Prostate gland (tissue), 2 donors: ENCODE measurements at places on chromosomes 6 and 20. TPM values are rescaled to one million over a fixed set of nuclear protein-coding genes. Genes with fewer than 3 reads are reported as not detected.
A peak's percentile ranks its signal among the peaks of the same experiment; 100 is the strongest.

The SIM1 gene
- total RNA-seq: not detected

The OXT gene
- total RNA-seq: not detected

The GJA1 gene
- total RNA-seq: 97.2 TPM

The RING1 gene
- total RNA-seq: 23.9 TPM

The SLC35D3 gene
- total RNA-seq: not detected

The SYS1 gene
- 29.3 TPM for total RNA-seq

The SLC22A23 gene
- total RNA-seq: 53.1 TPM

DNA sequence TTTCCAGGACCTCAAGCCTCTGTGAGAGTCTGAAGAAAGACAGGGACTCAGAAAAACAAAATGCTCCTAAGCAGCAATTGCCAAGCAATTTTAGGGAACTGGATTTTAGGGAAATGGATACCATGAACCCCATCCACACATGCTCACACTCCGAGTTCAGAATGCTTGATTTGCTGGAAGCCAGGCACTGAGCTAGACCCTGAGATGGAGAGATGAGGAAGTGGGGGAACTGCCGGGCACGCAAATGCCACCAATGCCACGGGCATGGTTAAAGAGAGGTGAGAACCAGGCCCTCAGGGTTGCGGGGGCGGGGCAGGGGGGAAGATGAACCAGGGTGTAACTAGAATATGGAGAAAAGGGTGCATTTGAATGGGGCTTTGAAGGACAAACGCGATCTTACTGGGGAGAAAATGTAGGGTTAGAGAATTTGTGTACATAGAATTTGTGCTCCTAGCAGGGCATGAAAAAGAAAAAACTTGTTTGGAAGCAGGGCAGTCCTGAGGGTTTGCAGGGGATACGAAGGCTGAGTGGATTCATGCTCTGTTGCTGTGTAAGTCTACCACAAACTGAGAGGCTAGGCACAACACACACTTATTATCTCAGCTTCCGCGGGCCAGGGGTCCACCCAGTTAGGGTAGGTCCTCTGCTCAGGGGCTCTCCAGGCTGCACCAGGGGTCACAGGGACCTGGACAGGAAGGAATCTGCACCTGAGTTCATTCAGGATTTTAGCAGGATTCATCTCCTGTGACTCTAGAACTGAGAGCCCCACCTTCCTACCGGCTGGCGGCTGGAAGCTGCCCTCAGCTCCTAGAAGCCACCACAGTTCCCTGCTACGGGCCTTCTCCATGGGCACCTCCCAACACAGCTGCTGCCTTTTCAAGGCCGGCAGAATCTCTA is 108.0 kb downstream of the SNX5 start:
- no peak for DNase-seq

GRCh38 chr20:692044-692443 is 16.4 kb upstream of the SCRT2 start:
- no peak for DNase-seq

GRCh38 chr6:170207586-170208181 is 83.2 kb downstream of the DLL1 start:
- DNase-seq: peak; percentile 2

DNA sequence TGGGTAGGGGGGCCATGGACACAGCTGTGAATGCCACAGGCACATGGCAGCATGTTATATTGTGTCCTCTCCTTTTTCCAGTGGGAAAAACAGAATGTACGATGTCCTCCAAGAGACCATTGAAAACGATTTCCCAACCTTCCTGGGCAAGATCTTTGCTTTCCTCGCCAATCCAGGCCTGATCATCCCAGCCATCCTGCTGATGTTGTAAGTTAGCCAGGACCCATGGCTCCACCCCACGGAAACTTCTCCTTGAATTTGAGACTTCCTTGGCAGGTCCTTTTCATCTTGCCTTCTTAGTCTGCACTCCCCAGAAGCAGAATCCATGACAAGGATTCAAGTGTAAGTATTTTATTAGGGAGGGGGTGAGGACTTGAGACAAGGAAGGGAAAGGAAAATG is 28.2 kb upstream of the NOP56 start:
- DNase-seq: no peak

DNA sequence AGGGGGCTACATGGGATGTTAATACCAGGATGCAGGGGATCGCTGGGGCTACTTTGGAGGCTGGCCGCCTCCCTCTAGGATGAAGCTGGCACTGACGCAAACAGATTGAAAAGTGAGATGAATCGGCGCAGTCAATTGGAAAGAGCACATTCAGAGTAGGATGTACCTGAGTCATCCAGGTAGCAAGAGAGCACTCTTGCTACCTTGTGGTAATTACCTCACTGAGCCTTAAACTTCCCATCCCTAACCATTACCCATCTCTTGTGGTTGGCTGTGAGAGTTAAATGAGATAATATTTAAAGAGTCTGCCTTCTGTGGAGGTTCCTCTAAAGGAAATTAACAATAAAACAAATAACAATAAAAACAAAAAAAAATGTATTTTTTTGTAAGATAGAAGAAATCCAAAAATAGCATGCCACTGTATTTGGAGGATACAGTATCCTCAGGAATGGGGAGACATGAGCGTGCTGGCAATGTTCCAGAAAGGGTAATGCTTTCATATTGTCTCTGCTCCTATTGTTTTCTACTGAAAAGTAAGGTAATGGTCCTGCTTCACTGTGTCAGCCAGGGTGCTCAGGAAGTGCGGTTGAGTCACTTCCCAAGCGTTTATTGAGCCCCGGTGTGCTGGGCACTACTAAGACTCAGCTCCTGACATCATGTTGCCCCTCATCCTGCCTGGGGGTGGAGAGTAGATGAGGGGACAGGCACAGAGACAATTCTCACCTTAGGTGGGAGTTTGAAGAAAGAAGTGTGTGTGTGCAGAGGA is 301.1 kb downstream of the EYA4 start:
- no peak for DNase-seq

DNA sequence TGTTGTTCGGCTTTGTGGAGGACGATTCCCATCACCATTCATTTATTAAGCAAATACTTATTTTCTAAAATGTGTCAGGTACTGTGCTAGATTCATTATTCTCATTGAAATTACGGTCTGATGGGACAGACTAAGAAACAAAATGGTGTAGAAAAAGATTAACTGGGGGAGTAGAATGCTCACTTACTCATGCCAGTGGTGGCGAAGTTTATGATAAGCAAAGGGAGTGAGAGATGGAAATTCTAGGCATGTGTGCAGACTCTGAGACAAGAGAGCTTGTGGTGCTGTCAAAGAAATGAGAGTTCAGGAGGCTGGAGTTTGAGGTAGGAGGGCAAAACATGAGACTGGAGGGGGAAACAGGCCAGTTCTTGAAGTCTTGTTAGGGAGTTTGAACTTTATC is 896 bp downstream of the RPP21 start:
- no peak for DNase-seq

DNA sequence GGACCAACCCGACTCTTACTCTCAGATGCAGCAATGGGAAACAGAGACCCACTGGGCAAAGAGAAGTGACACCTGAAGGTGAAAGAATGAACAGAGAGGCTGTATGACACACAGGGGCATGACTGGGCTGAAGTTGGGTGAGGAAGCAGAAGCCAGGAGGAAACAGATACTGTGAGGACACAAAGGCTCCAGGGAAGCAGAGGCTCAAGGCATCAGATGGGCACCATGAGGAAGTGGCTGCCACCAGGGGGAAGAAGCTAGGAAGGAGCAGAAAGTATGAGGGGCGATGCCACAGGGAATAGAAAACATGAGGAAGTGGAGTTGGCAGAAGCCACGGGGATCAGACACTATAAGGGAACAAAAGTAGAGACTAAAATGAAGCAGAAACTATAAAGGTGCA is 30.9 kb upstream of the OCSTAMP start:
- DNase-seq: no peak

DNA sequence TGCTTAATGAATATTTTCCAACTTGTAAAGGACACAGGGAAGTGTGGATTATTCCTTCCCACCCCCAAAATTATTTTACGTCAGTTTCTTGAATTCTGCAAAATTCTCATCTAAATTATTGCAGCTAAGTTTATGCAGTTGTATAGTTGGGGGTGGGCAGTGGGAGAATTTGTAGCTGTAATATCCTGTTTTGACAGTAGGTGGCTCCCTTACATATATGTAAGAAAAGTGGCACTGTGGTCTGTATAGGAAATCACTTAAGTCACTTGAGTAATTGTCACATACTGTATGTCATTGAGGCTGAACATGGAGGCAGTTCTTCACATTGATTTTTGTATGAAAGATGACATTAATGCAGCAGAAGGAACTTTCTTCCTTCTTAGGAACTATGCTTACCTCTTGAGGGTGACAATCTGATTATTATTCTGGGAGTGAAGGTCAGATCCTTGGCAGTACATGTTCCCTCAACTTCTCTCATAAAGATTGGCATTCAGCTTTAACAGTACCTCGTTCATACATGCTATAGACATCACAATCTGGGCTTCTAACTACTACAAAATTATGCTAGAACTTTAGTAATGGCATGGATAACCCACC is 14.6 kb upstream of the CFAP206 start:
- peak; percentile 61 for DNase-seq

GRCh38 chr6:52514514-52514913 is 62.3 kb downstream of the TRAM2 start:
- DNase-seq: no peak

GRCh38 chr6:26021001-26021349 is 58.4 kb downstream of the TRIM38 start:
- DNase-seq: peak; percentile 45

DNA sequence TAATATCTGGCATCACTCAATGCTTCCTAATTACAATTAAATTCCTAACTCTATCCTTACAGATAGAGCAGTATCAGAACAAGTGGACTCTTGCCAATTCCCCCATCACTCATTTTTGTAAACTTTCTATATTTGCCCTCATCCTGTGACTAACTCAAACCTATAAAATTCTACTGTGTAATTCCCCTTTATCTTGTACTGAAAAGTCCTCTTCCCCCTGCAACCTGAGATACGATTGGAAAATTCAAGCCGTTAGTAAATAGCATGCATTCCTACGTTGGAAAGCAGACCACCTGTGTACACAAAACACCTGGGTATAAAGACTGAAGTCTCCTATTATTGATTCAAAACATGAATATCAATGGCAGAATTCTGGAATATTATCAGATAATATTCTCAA is 70.4 kb upstream of the KCNQ5 start:
- DNase-seq: no peak

DNA sequence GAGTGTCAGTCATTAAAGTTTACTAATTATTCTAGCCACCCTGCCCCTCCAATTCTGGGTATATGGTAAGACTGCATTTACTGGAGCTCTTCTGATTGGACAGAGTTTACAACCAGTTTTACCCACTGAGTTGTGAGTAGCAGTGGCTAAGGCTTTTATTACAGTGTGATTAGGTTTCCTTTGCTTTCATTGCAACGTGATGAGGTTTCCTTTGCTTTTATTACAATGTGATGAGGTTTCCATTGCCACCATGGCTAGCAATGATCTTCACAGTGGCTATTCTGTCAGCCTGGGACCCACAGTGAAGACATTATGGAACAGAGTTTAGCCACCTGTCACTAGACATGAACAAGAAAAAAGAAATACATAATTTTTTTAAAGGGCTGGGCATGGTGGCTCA is 710.2 kb upstream of the FLRT3 start:
- DNase-seq: no peak
